ENCODE measurements at places on chromosomes 12 and 14.

DNA sequence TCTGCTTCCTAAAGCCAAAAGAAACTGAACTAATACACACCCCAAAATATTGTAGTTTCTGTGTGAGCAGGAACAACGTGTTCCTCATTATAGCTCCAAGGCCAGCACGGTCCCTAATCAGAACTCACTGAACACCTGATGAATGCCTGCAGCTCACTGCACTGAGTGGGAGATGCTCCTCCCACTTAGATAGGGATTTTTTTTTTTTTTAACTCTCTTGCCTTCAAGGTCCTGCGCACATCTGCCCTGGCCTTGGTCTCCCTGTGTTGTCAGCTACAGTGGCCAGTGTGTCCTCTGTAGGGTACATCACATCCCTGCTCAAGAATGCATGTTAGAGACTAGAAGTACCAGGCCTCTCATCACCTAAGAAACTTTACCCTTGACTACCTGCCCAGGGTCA, 44.3 kb upstream of the TMPO start:
- DNase-seq, result no peak

GRCh38 chr12:89135976-89136634, 216.2 kb downstream of the DUSP6 start:
- peak; percentile 75 for DNase-seq

- DNase-seq, result no peak
Observed at GRCh38 chr14:81091139-81091538, 129.6 kb downstream of the GTF2A1 start.

DNA sequence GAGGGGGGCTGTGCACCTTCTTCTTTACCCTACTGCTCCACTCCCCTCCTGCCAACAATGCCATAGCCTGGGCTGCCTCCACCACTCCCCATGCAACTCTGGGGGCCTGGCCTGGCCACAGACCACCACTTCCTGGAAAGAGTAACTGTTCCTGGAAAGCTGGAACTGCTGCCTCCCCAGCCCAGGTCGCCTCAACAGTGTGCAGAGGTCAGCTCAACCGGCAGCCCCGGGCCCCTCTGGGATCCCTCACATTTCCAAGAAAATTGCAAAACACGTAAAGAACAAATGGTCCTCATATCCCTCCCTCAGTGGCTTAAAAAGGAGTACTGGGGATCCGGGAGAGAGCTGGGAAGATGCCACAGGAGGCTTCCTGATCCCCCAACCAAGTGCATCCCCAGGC, 22.4 kb upstream of the DIO3 start:
- DNase-seq, result no peak

DNA sequence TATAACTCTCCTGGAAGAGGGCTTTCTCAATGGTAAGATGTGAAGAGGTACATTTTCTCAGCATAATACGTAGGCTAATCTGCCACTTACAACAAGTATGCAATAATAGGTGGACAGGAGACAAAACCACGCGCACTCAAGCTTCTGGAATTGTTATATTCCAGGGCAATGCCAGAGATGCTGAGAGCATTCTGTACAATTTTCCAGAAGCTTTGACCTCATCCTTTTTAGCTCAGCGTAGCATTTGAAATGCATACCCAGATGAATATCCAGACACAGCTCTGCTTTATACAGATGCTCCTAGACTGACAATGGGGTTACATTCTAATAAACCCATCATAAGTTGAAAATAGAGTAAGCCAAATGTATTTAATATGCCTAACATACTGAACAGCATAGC, 1492.4 kb upstream of the FLRT2 start:
- DNase-seq, result no peak
